ENCODE measurements at places on chromosomes 2 and 18.

DNA sequence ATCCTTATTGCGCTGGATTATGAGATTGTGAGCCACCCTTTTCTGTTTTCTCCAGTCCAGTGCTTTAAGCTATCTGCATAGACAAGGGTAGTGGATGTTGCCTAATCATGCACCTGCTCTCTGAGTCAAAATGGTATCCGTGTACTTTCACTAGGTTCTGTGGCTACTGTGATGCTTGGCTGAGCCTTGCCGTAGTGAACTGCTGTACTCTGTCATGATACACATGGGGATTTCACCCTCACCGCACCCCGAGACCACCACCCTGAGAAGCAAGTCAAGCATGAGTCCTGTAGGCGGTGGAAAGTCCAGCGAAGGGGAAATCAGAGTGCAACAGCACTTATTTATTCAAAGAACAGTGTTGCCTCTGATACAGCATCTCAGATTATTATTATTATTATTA is 55.0 kb downstream of the ARHGAP25 start:
- DNase-seq, result no peak

DNA sequence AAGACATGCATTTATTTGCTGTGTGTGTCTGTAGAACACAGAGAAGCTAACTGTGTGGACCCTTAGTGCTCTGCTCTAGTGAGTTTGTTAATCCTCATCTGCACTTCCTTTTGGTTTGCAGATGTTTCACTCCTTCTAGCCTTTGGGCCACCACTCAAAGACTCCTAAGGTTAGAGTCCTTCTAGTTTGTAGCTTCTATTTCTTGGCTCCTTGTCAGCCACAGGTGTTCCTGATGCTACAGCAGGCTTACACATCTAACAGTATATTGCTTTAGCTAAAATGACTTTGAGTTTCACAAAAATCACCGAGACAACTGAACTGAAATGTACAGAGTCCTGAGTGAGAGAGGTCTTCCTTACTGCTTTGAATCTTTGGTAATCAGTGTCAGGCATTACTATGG is 551.4 kb downstream of the NRXN1 start:
- DNase-seq, result no peak

DNA sequence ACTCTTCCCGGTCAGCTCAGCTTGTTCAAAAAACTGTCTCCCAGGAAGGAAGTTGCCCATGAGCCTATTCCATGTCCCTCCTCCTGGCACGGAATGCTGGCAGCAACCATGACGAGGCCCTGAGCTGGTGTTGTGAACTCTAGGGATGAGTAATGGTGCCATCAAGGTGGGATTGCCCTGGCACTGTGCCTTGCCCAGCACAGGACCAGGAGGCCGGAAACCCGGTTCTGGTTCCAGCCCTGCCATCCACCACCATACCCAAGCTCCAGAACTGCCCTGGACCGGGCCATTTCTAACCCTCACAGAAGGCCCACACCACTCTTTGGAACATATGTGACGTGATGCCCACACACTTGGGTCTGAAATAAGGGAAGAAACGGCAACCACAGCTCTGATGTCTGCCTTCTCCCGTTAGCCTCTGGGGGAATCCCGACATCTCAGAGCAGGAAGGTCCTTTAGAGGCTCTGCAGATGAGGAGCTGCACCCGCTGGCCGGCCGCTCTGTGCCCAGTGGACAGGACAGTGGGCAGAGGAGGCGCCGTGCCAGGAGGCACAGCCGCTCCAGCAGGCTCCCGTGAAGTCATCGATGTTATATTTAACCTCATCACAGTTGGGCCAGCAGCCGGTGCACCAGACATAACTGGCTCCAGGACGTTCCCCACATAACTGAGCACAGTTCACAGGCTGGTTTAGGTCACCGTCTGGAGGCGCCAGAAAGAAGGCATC is 462.1 kb upstream of the ID2 start:
- DNase-seq, result no peak

DNA sequence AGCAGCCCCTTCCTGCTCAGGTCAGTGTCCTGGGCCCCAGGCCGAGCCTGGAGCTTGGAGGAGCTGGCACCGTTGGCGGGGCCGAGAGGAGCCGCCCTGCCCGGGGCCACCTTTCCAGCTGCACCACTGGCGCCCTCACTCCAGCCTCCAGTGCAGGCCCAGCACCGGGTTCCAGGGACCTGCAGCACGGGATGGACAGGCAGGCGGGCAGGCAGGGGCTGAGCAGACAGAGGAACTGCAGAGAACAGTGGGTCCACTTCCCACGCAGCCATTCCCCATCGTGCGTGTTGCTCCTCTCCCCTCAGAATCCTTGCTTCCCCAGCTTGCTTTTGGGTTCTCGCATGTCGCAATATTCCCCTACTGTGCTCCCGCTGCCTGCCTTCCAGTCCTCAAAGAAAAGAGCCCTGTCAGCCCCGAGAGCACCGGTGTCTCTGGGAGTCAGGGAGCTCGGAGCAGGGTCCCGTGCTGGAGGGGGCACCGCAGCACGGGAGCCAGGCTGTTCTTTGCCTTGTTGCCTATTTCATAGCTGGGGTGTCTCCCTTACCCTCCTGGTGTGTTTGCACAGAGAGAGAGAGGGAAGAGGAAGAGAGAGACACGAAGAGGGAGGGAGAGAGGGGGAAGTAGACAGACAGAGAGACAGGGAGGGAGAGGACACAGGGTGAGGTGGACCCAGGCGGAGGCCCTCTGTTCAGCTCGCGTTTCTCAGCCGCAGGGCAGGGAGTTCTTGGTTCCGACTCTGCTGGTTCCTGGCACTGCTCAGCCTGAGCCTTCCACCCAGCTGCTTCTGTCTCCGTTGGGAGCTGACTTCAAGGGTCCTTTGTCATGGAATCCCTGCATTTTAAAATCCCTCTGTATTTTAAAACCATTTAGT is 126.0 kb downstream of the MBP start:
- peak; percentile 34 for DNase-seq

- no peak for DNase-seq
Measured at GRCh38 chr2:215758691-215759090, 254.7 kb downstream of the MREG start.

- no peak for DNase-seq
Measured at GRCh38 chr2:29056452-29056851, 17.9 kb downstream of the PCARE start.

DNA sequence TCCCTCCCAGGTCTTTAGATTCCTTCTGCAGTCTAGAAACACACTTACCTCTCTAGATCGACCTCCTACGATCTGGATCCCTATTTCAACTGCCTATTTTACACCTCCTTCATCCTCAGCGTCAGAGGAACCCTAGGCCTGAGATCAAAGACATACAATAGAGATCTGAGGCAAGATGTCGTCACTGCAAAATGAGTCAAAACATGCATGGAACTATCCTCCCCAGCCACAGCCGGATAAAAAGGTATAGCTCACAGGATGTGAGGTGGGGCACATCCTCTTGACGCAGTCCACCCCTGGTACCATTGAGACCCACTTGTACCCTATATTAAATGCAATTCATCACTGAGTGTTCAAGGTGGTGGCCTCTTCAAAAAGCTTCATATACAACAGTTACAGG is 63.7 kb upstream of the DNAJC10 start:
- DNase-seq, result no peak

- DNase-seq, result no peak
Measured at GRCh38 chr2:106140913-106141312, 53.2 kb downstream of the UXS1 start.

GRCh38 chr2:54471221-54471711 is 15.1 kb downstream of the SPTBN1 start:
- no peak for DNase-seq

DNA sequence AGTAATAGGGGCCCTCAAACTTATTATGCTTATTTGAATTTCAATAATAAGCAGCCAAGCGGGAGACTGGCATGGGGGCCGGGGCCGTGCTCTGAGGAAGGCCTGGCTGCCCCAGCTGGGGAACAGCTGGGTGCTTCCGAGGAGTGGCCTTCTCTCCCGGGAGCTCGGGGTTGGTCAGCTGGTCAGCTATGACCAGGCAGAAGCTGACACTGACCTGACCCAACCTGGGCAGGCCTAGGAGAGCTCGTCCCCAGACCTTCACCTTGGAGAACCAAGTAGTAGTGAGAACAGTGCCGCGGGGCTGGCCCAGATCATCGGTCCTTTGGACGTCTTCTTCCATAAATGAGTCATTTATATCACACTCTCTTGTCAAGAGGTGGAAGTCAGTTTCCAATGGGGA is 36.1 kb downstream of the RRM2 start:
- no peak for DNase-seq

DNA sequence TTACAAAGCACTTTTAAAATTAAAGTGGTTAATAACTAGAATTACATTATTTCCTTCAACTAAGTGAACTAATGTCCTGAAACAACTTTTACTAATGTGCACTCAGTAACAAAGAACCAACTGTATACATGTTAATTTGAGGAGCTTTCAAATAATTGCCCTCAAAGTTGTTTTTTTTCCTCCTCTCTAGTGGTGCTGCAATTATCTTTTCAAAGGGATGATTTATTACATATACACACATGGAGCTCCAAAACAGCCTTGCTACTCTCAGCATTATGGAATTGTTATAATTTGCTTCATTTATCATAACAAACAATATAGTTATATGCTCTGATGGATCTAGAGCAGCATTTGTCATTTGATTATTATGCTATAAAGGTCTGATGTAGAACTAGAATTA is 246.3 kb upstream of the RASGRP3 start:
- DNase-seq, result no peak

DNA sequence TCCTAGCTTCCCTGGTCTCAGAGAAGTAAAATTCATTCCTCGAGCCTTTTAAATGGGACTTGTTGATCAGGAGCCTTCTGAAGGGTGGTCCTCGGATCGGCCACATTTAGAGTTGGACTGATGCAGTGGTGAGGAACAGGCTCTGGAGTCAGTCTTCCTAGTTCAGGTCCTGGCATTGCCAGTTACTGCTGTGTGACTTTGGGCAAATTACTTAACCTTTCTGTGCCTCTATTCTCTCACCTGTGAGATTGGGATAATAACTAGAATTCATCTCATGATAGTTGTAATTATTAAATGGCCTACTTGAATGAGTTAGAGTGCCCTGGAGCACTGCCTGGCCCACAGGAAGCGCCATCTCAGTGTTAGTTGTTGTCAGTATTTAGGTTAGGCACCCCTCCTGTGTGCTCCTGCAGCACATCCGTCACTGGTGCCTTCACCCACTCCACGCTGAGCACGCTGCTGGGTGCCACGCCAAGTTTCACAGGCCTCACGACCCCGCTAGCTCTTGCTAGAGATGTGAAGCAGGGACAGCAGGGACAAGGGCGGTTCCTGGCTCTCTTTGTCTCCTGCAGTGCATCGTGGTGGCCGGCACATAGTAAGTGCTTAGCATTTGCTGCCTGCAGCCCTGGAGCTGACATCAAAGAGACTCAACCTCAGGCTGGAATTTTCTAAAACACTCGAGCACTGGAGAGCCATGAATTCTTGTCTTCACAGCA is 122.9 kb downstream of the FAM210A start:
- DNase-seq, result no peak

DNA sequence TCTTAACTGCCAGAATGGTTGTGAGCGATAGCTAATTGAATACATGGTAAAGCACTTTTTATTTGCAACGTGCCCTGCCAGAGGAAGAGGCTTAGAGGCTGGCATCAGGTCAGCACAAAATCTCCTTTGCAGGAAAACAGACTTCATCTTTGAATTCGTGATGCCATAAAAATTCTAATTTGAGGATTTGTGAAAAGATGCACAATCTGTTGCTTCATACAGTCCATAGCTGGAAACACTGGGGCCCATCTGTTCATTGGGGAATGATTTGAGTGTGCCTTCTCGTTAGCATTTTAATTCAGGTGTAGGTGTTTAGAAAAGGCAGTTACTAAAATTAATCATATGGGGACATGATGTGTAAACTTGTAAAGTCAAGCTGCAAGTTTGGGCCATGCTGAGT is 876.0 kb downstream of the SLC4A3 start:
- no peak for DNase-seq

DNA sequence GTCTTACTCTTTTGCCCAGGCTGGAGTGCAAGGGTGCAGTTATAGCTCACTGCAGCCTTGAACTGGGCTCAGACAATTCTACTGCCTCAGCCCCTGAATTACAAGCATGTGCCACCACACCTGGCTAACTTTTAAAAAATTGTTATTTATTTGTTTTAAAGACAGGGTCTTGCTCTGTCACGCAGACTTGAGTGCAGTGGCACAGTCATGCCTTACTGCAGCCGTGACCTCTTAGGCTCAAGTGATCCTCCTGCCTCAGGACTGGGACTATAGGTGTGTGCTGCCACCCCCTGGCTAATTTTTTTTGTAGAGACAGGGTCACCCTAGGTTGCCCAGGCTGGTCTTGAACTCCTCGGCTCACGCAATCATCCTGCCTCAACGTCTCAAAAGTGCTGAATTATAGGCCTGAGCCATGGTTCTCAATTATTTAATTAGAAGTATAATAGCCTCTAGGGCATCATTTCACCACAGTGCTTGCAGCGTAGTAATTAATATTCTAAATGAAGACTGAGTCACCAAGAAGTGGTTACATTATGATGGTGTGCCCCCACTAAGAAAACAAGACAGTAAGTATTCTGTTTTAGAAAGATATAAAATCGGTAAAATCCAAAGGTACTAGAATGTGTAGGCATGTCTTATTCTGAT is 69.6 kb downstream of the EML4 start:
- peak; percentile 79 for DNase-seq

- no peak for DNase-seq
Measured at GRCh38 chr2:55031505-55031904, 18.7 kb downstream of the RTN4 start.

GRCh38 chr2:98839292-98839691 is 96.7 kb downstream of the CRACDL start:
- no peak for DNase-seq

DNA sequence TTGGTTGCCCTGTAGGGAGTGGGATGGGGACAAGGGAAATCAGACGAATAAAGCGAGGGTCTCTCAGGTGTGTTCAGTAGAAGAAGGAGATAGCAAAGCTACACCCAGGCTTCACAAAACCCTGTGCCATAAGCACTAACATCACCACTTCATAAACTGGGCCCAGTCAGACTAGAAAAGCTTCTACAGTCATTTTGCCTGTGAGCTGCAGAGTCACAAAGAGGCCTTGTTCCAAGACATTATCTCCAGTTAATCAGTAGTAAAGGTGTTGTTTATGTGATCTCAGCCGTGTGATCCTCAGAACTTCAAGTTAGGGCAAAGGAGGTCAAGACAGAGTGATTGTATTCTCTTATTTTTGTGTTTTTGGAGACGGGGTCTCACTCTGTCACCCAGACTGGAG is 148.0 kb downstream of the GALR1 start:
- DNase-seq, result no peak

DNA sequence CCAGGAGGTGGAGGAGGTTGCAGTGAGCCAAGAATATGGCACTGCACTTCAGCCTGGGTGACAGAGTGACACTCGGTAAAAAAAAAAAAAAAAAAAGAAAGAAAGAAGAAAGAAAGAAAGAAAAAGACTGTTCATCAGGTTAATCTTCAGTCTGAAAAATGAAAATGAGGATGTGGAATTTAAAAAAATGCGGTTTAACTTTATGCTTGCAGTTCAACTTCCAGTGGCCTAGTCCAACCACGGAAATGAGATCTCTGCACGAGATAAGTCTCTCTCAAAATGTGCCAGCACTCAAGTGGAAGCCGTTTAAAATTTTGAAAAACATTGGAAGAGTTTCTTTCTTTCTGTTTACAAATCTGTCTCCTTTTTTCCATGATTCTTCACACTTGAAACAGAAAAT is 112.1 kb downstream of the DOCK10 start:
- no peak for DNase-seq

All from GM23338 (cell line).